ENCODE measurements at places on chromosomes 16 and 17.

GRCh38 chr17:45451131-45451530 lies 18.5 kb upstream of the ARHGAP27 start:
- DNase-seq, result no peak

GRCh38 chr16:12811441-12812383 lies 8.0 kb upstream of the CPPED1 start:
- no peak for DNase-seq

DNA sequence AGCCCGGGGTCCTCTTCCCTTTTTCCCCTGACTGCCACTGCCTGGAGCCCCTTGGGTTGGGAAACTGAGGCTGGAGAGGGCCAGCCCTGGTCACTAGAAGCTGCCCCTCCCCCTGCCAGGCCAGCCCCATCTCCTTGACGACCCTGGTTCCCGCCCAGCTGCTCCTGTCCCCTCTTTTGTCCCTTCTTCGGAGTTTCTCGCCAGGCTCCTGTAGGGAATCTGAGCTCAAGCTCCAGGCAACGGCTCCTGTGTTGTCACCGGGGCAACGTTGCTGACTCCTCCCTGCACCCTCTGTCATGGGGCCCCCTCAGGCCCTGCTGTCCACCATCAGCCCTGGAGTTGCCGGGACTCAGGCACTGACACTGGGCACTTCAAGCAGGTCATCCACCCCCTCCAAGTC lies 5.7 kb downstream of the LLGL1 start:
- DNase-seq, result no peak

DNA sequence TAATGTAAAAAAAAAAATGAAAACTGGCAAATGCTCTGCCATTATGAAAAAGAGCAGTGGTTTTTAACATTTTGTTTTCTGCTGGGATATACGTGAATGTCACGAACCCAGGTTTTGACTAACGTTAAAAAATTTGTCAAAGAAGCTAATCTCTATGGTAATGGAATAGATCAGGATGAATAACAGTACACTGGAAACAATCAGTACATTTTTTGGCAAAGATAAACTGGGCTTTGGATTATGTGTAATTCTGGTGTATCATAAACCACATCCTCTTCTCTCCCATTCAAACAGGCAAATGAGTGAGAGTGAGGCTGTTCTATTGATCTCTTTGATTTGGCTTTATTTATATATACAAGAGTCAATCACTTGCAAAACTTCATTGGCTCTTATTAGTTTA lies 207.0 kb upstream of the IRX3 start:
- no peak for DNase-seq

DNA sequence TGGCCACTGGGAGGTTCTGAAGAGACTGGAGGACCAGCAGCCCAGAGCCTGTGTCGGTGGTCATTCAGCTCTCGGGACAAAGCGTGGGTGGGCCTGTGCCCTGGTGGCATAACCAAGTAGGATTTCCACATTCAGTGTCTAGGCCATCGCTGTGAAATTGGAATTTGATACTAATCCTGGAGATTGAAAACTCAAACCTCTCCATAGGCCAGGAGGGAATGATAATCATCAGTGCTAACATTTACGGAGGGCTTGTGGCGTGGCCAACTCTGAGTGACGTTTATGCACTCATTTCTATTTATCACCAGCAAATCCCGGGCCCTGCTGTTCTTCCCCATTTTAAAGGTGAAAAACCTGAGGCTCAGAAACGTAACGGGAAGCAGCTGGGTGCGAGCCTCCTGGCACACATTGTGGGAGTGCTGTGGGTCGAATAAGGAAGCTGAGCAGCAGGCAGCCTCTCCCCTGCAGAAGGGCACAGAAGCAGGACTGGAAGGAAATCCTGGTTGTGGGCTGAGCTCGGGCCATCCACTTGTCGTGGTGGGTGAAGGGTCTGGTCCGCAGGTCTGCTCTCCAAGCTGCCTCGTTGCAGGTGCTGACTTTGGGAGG lies 33.1 kb downstream of the RAI1 start:
- peak; percentile 40 for DNase-seq

DNA sequence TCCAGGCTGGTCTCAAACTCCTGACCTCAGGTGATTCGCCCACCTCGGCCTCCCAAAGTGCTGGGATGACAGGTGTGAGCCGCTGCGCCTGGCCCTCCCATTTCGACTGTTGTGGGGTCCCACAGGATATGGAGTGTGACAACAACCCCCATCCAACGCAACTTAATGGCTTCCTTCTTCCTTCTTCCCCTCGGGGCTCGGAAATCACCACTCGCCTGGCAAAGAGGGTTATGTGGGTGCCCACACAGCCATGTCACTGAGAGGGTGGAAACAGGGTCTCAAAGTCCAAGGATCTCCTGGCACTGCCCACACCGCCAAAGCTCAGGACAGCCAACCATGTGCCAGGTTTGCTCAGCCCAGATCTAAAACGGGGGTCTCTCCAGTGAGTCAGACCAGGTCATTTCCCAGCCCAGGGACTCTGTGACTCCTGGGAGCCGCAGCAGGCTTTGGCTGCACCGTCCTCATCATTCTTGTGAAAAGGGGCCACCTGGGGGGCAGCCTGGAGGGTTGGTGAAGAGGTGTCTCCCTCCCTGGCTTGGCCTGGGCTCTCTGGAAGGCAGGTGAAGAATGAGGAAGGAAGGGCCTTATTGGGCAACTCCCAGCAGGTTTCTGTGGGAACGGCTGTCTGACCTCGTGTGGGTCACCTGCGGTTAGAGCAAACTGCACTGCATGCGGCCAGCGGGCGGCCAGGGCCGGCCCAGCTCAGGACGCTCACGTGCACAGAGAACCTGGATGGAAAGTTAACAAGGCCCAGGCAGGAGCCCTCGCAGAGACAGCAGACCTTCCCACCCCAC lies 25.3 kb upstream of the LITAF start:
- DNase-seq, result peak; percentile 70

DNA sequence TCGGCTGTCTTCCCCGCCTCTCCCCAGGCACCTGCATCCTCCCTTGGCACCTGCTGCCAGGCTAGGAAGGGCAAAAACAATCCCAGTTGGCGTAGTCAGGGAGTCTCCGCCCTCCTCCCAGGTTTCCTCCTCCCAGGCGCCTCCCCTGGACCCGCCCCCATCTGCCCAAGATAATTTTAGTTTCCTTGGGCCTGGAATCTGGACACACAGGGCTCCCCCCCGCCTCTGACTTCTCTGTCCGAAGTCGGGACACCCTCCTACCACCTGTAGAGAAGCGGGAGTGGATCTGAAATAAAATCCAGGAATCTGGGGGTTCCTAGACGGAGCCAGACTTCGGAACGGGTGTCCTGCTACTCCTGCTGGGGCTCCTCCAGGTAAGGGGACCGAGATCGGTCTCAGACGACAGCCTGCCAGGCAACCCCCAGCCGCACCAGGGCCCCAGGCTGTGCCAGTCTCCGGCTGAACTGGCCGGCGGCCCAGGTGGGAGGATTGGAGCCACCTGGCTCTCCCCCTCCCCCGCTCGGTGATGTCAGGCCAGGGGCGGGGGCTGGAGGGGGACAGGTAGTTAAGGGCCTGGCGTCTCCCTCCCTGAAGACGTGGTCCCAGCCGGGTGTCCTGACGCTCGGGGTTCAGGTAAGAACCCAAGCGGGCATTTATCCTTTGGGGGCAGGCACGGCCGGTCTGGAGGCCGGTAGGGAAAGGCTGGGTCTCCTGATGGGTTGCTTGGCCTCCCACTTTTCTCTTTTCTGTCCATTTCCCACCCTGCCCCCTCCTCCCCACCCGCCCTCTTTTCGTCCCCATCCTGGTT lies at the start of gene GRB7:
Gene GRB7, plus strand, starts transcription at position 179 of the 808 bp plus-strand sequence. CDS start 4,364 bp downstream, outside the sequence.
- peak; percentile 11 for DNase-seq

- DNase-seq, result peak; percentile 78
Measured at GRCh38 chr16:48444574-48444973, 59.4 kb upstream of the SIAH1 start.

DNA sequence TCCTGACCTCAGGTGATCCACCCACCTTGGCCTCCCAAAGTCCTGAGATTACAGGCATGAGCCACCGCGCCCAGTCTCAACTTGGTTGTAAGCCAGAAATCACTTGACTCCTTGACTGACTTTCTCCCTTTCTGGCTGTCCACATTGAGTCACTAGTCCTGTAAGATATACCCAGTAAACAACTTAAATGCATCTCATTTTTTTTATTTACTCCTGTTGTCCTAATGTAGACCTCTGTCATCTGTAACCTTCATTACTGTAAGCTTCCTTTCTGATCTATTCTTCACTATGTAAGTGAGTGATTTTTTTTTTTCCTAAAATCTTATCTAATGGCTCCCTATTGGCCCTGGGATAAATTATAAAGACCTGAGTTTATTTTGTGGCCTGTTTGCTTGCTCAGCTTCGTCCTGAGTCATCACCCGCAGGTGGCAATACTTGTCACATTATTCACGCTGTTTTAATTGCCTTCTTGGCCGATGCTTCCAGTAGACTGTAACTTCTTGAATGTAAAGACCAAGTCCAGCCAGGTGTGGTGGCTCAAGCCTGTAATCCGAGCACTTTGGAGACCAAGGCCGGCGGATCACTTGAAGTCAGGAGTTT lies 41.0 kb downstream of the PAFAH1B1 start:
- DNase-seq, result no peak

DNA sequence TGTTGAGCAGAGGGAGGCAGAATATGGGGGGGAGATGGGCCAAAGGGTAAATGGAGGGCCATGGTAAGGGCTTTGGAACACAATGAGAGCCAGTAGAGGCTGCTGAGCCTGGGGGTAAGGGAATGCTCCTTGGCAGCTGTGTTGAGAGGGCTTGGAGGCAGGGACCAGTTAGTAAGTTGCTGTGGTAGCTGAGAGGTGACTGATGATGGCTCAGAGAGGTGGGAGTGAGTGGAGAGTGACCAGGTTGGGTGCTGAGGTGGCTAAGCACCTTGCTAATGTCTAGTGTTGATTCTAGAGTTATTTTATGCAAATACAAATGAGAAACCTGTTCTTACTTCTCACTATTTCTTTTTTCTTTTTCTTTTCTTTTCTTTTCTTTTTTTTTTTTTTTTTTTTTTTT lies 10.8 kb downstream of the SBK1 start:
- no peak for DNase-seq

- DNase-seq, result no peak
Measured at GRCh38 chr17:82384730-82385481, 13.3 kb downstream of the UTS2R start.

GRCh38 chr16:27402569-27402963 lies 592 bp downstream of the IL21R start:
- no peak for DNase-seq

DNA sequence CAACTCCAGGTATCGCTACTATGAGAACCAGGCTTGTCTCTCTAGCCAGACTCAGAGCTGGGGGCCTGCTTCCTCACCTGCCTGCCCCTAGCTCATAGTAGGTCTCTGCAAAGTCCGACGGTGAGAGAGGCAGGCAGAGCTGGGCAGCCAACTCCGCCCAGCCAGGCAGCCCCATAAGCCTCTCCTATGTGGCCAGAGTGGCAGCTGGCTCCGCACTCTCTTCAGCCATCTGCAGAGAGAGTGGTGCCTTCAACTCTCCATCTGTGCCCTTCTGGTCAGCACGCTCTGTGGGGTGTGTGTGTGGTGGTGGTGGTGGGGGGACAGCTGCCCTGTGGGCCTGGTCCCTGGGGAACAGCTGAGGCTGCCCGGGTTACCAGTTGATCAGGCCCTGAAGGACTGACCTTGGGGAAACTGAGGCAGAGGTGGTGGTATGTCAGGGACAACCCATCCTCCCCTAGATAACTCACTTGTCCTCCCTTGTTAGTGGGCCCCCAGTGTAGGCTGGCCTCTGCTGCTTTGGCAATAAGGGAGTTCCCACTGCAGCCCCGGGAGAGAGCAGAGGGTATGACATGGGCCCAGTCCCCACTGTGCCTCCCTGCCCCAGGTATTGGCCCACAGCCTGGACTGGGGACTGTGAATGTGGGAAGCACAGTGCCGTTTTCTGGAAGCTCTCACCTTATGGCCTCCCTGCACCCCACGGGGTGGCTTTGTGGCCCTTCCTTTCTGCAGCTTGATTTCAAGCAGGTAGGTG lies 1.8 kb upstream of the ADGRG1 start:
- DNase-seq, result no peak

DNA sequence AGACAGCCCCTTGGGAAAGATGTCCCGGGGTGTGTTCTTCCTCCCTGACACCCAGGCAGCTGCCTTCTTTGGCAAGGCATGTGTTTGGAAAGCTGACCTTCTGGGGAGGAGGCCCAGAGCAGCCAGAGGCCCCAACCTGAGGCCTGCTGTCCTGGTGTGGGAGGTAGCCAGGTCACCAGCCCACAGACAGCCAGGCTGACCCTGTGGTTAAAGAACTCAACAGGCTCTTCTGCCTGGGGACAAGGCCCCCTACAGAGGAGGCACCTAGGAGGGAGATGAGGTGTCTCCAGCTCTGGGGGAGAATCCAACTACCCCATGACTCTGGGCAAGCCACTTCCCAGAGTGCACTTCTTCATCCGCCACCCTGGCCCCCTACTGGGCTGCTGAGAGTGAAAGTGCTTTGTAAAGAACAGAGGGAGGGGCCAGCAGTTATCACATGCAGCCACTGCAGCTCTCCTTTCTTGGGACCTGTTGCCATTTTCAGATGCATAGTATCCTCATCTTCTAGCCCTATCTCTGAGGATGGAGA lies 13.1 kb upstream of the SREBF1 start:
- DNase-seq, result peak; percentile 62

Data from suppressor macrophage treated with lipopolysaccharide for 4 hours (primary cell).